ENCODE measurements at places on chromosomes 1 and 21.

DNA sequence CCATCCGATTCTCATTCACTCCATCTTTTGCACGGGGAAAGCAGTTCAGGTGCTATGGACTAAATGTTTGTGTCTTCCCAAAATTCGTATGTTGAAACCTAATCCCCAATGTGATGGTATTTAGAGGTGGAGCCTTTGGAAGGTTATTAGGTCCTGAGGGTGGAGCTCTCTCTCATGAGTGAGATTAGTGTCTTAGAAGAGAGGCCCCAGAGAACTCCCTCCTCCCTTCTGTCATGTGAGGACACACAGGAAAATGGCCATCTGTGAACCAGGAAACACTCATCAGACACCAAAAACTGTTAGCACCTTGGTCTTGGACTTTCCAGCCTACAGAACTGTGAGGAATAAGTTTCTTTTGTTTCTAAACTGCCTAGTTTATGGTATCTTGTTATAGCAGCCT lies 15.8 kb upstream of the CCDC190 start:
- no peak for DNase-seq

- DNase-seq = no peak
Observed at GRCh38 chr1:31574749-31575368, 1.5 kb upstream of the TINAGL1 start.

GRCh38 chr1:235782601-235783000 lies 84.1 kb downstream of the LYST start:
- no peak for DNase-seq

DNA sequence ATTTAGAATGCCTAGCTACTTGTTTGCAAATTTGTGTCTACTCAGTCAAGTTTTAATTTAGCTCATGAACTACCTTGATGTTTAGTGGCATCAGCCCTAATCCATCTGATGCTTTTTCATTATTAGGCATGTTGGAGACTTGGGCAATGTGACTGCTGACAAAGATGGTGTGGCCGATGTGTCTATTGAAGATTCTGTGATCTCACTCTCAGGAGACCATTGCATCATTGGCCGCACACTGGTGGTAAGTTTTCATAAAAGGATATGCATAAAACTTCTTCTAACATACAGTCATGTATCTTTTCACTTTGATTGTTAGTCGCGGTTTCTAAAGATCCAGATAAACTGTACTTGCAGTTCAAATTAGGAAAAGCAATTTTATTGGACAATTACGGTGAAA lies 7.6 kb downstream of the SOD1 start:
- no peak for DNase-seq

GRCh38 chr1:205824180-205824579 lies 11.2 kb upstream of the SLC41A1 start:
- no peak for DNase-seq

- no peak for DNase-seq
Observed at GRCh38 chr1:29398431-29398830, 162.1 kb downstream of the PTPRU start.

DNA sequence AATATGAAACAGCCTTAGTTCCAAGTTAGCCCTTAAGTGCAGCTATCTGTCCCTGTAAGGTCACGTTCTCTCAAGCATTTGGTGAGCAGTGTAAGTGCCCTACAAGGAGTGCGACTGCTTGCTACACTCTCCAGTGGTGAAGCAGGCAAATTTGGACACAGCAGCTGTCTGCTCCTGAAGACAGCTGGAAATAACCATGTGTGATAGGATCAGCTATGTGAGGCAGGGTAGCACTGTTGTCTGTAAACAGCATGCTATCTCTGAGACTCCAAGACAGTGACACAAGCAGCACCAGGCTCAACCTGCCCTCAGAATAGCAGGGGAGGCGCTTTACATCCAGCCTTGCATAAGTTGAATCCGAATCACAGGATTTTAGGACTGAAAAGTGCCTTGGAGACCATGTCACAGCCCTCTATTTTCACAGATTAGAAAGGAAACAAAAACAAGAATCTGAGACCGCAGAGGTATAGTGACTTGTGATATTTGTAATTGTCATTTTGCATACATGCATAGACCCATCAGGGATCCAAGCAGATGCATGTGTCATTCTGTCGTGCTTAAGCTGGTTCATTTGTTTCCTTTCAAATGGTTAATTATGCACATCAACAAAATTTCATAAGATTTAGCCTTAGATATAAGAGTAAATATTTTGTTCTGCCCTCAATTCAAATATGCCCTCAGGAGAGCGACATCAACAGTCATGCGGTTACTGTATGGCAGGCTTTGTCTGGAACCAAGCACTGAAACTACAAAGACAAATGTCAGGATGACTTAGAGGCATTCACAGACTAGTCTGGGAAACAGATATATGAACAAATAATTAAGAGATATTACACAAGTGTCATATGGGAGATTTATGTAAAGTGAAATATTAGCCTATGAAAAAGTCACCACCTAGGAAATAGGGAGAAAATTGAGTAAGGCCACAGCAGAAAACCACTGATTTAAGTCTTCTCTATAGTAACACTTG lies 134.9 kb upstream of the NRIP1 start:
- DNase-seq = no peak

DNA sequence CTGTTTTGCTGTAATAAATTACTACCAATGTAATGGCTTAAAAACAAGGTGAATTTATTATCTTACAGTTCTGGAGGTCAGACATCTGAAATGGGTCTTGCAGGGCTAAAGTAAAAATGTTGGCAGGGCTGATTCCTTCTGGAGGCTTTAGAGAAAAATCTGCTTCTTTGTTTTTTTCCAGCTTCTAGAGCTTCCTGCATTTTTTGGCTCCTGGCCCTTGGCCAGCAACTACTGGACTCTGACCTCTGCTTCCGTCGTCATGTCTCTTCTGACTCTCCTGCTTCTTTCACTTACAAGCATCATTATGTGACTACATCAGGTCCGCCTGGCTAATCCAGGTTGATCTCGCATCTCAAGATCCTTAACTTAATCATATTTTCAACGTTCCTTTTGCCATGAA lies 350.9 kb downstream of the S1PR1 start:
- DNase-seq = no peak

GRCh38 chr1:186595969-186596368 lies 84.3 kb downstream of the PTGS2 start:
- no peak for DNase-seq

GRCh38 chr1:79982211-79982610 lies 975.7 kb upstream of the ADGRL4 start:
- DNase-seq = peak; percentile 9

DNA sequence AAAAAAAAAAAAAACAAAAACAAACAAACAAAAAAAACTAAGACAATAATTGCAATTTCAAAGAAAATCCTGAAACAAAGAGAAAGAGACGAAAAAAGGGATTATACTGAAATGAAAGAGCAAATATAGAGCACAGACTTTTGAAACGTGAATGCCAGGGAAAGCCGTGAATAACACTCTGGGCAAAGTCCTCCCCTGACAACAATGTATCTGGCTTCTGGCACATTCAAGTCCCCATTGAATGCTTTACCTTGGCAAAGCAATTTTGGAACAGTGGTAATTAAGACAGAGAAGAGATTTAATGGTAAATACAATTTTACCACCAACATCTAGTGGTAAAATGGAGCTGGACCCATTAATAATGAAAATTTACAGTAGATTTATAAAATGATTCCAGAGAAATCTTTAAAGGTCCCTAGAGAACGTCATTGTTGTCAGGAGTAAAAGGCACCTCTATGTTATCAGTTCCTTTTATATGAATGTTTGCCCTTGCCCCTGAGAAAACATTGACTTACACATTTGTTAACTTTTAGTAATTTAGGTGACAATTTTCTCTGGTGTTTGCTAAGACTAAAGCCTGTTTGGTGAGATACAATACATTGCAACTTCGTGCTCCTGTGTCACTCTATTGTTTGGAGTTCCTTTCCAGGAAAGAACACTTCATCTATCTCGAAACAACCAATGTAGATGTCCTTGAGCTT lies 89.7 kb downstream of the GREM2 start:
- no peak for DNase-seq

- peak; percentile 42 for DNase-seq
Observed at GRCh38 chr1:151720125-151720524, 1.2 kb upstream of the RIIAD1 start.

DNA sequence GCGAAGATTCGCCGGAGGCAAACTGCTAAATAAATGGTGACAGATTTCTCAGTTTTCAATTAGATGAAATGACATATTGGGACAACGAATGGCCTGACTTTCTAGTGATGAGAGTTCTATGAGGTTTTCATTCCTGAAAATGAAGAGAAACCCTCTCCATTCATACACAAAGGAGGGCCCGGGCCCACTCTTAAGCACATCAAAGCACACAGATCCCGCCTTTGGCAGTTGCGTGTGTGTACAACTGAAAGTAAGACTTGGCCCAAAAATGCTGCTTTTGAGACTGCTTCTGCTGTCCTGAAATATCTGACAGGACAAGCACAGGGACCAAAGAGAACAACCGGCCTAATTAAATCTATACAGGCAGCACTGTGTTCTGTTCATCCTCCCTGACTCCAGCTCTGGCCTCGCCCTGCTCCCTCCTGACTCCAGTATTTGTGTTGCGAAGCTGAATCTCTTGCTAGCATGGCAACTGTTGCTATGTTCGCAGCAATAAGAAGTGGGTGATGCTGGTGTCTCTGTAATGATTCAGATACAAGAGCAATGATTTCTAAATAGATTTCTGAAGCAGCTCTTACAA lies 7.4 kb downstream of the LRRC53 start:
- DNase-seq = no peak

- DNase-seq = no peak
Observed at GRCh38 chr1:205600085-205600484, 31.7 kb downstream of the ELK4 start.

DNA sequence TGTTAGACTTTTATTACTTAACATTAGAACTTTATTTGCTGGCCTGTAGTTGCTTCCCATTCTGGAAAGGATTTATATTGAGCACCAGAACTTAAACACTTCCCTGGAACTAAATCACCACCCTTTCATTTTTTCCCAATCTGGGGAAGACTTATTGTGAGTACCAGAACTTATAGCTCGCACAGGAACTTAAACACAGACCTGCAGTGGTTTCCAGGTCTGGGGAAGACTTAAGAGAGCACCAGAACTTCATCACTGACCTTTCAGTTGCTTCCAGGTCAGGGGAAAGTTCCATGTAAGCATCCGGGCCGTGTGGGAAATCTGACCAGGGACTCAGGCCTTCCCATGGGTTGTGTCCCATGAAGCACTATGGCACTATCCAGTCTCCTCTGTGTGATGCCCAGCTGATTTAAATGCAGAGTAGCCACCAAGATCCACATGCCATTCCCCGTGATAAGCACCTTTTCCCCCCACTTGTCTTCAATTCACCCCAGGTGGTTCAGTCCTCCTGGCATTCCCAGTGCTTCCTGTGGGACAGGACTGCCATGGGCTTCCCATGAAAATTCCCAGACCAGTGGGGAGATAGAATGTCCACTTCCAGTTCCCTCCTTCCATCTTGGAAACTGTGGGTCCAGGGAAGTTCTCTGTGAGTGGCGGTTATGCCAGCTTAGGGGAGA lies 48.9 kb downstream of the C4BPA start:
- no peak for DNase-seq

DNA sequence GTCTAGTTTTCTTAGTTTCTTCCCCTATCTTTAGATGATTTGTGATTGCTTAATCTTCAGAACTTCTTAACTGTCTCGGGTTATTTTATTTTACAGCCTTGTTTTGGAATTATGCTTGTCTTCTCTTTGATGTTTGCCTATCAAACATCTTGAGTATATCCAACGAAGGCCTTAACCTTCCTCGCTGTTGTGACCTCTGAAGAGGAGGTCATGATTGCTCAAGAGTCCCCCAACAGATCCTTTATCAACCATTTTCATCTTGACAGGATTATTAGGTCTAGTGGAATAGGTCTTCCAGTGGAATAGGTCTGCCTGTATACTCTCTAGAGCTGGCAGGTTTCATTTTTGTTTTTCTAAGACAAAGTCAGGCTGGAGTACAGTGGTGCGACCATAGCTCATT lies 45.7 kb downstream of the UBE4B start:
- DNase-seq = no peak

- no peak for DNase-seq
Observed at GRCh38 chr1:61472876-61473275, 252.1 kb downstream of the TM2D1 start.

DNA sequence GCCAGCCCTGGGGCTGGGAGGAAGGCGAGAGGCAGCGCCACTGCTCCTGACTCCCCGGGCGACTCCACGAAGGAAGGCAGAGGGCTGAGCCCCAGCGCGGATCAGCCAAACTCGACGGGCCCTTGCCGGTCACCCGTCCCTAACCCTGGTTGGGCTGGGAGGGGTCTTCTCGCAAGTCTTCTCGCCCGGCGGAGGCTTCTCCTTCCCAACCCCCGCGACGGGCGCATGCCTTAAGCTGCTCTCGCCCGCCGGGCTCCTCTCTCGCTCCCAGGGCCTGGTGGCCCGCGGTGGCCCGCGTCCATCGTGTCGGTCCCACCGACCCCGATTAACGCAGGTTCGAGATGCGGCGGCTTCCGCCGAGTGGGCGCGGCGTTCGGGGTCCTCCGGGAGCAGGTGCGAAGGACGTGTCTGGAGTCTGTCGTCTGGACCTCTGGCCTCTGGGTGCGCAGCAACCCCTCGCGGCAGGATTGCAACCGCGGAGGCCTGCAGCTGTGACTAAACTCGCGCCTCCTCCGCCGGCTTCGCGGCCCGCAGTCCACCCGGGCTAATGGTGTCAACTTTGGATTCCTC lies 29.0 kb upstream of the PPM1J start:
- no peak for DNase-seq

DNA sequence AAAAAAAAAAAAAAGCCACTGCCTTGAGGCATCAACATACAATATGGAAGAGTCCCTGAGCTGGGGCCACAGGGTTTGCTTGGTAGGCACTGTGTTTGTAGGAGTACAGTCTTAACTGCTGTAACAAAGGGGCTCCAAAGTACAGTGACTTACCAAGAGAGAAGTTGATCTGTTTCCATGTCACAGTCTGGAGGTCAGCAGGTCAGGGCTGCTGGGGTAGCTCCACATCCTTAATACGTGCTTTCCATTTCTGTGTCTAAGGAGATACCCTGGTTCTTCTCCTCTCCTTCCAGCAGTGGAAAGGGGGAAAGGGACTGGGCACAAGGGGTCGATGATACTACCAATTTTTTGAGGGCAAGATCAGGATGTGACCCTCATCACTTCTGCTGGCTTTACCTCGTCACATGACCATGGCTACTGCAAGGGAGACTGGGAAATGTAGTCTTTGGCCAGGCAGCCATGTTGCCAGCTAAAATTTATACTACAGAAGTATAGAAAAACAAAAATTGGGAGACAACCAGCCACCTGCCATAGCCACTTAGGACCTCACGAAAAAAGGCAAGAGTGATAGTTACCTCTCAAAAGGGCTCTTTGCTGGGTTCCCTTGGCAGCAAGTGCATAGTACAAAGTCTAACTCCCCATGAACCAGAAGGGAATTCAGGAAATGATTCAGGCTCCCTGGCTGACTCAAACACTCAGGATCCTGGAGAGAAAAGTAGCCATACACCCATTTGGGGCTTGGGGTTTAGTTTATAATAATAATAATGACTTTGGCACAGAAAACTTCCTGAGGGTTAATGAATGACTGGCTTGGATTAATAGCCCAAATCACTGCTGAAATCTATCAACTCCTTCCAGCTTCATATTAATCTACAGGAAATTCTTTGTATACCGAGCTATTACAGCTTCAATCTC lies 52.7 kb upstream of the ATP5PO start:
- no peak for DNase-seq

GRCh38 chr1:209749670-209750323 lies 6.1 kb upstream of the TRAF3IP3 start:
- DNase-seq = no peak
